ENCODE measurements at places on chromosomes 13 and 19.

GRCh38 chr13:77565635-77566034 lies 30.1 kb downstream of the SCEL start:
- DNase-seq = peak; percentile 66

GRCh38 chr13:97019236-97019635 lies 25.0 kb upstream of the OXGR1 start:
- no peak for DNase-seq

DNA sequence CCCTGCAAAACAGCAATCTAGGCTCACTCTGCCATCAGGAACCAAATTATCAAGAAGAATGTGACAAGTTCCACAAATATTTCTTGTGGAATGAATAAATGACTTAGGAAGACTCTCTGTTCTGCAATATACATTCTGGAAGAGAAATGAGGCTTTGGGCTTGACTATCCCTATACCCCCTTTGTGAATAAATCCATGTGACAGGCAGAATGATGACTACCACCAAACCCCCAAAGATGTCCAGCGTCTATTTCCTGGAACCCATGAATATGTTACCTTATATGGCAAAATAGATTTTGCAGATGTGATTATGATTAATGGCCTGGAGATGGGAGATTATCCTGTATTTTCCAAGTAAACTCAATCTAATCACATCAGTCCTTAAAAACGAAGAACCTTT lies 139.3 kb downstream of the ENOX1 start:
- no peak for DNase-seq

GRCh38 chr13:78845656-78846365 lies 186.9 kb upstream of the OBI1 start:
- DNase-seq = no peak
